ENCODE measurements at places on chromosomes 11 and 22.

- no peak for DNase-seq
Observed at GRCh38 chr22:32416556-32417085, 4.6 kb upstream of the RTCB start.

DNA sequence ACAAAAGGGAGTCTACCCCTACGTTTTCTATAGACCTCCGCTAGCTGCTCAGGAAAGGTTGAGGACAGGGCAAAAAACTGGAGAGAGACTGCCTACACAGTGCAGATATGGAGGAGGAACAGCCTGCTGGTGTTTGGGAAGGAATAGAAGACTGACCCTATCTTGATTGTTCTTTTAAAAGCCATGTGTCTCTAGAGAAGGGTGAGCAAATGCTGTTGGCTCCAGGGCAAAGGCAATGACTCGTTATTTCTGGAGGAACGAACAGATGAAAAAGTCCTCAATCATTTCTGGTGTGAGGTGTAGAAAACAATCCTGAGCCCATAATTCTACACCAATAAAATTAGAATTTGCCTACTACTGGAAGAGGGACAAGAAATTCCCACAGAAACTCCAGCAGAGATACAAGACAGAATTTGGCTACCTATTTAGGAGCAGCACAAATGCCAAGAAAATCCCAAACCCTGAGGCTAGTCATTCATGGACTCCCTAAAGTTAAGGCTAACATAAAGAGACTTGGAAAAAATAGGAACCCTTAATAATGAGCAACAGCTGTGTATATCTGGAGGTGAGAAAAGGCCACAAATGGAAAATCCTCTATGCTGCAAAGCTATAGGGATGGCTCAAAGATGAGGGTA lies 1206.3 kb upstream of the CNTN5 start:
- no peak for DNase-seq

GRCh38 chr22:28424427-28425080 lies 255.1 kb downstream of the TTC28 start:
- DNase-seq: no peak

- DNase-seq: no peak
Observed at GRCh38 chr11:109865548-109866186, 227.5 kb upstream of the ZC3H12C start.

- no peak for DNase-seq
Observed at GRCh38 chr11:76096552-76096951, 109.8 kb downstream of the WNT11 start.

- no peak for DNase-seq
Observed at GRCh38 chr11:112694813-112695212, 266.4 kb upstream of the NCAM1 start.

DNA sequence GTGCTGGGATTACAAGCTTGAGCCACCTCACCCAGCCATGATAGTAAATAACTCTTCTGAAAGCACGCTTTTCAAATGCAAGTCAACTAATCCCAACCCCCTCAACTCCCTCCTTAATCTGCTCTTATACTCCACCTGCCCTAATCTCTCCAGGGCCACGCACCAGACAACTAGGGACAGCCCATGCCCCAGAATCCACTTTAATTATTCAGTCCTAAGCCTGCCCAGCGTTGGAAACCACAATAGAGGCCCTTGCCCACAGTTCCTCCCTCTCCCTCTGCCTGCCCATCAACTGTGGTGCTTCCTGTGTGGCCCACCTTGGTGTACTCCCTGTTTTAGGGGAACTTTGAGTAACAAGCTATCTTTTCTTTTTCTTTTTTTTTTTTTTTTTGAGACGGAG lies 2.7 kb upstream of the VPREB3 start:
- DNase-seq: no peak

GRCh38 chr22:25002241-25002985 lies 49.9 kb downstream of the KIAA1671 start:
- DNase-seq: no peak

- no peak for DNase-seq
Observed at GRCh38 chr11:10625281-10625981, 57.0 kb upstream of the LYVE1 start.

GRCh38 chr11:57727185-57727584 lies 14.1 kb upstream of the SELENOH start:
- no peak for DNase-seq

GRCh38 chr11:78189851-78190250 lies 1.1 kb downstream of the USP35 start:
- DNase-seq: no peak

GRCh38 chr11:121368364-121369240 lies 76.0 kb downstream of the SC5D start:
- no peak for DNase-seq

GRCh38 chr22:41557401-41558240 lies 3.2 kb upstream of the CSDC2 start:
- DNase-seq: no peak

- no peak for DNase-seq
Observed at GRCh38 chr11:13216019-13216710, 61.4 kb upstream of the BMAL1 start.

GRCh38 chr11:30489511-30489910 lies 96.6 kb downstream of the MPPED2 start:
- no peak for DNase-seq

DNA sequence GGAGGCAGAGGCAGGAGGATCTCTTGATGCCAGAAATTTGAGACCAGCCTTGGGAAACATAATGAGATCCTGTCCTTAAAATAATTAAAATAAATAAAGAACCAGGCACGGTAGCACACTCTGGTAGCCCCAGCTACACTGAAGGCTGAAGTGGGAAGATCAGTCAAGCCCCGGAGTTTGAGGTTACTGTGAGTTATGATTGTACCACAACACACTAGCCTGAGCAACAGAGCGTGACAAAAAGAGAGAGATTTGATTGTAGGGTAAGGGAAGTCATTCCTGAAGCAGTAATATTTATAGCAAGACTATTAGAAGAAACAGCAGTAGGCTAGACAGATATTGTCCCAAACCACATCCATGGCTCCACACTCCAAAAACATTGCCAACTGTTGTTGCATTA lies 1408.4 kb upstream of the TENM4 start:
- no peak for DNase-seq

GRCh38 chr11:120606211-120607010 lies 94.9 kb downstream of the GRIK4 start:
- no peak for DNase-seq

GRCh38 chr22:32528316-32528715 lies 53.7 kb downstream of the FBXO7 start:
- DNase-seq: no peak
